Glutamatergic neuron (in vitro differentiated cells): ENCODE measurements at places on chromosomes 16 and 17. TPM values are rescaled to one million over a fixed set of nuclear protein-coding genes. Genes with fewer than 3 reads are reported as not detected.

DNA sequence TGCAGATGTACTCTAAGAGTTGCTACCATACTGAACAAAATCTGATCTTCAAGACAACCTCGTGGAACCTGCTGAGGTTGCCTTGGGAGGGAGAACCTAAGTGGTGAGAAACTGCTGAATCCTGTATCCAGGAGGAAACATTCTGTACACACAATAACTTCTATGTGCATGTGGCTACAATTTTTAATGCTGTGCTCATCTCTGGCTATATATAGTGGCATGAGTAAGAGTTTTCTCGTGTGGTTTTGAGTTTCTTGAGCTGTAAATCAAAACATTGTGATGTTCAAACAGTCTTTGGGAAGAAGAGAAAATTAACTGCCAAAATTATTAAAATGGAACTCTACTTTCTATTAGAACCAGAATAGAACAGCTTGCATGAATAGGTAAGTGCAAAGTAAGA lies 206.8 kb downstream of the CA10 start:
- no peak overlapping the region for H3K27ac ChIP-seq
- H3K36me3 ChIP-seq = no peaks in the 10 kb centered on the region
- peaks cover 2% of the 10 kb centered on the region for H3K27me3 ChIP-seq
- H3K4me3 ChIP-seq = no peak overlapping the region

DNA sequence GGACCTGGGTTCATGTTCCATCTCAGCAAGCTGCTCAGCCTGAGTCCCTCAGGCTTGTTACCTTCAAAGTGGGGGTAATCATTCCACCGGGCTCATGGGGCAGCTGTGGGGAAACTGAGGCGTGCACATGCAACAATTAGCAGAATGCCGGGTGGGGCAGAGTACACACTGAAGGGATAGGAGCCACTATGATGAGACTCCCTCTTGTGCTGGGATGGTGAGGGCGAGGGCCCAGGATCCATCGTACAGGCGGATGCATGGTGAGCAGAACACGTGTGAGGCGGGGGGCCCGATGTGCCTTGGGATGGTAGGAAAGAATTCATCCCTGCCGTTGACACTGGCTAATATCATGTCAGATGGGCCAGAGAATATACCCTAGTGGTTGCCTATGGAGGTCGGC lies 25.5 kb upstream of the MAP3K14 start:
- H3K4me3 ChIP-seq = no peak overlapping the region
- H3K27ac ChIP-seq = no peak overlapping the region
- no peaks in the 10 kb centered on the region for H3K36me3 ChIP-seq
- DNase-seq = no peak

- DNase-seq = no peak
- no peak overlapping the region for H3K27ac ChIP-seq
- H3K4me1 ChIP-seq = no peaks in the 10 kb centered on the region
Observed at GRCh38 chr16:75584108-75584507, 17.9 kb downstream of the GABARAPL2 start.

DNA sequence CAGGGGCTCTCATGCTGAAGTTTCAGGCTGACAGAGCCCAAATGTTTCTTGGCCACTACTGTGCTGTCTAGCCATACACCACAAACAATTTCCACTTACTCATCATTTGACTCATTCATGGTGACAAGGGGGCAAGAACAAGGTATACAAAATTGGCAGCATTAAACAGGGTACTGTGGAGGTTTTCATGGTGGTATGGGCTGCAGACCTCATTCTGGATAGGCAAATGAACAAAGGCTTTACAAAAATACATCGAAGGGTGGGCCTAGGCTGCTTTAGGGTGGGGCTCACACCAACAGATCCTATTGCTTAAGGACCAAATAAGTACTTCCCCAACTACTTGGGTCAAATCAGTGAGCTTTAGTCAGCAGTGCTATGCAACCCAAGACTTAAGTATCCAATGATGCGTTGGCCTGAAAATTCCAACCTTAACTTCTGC lies 53.0 kb downstream of the N4BP1 start:
- no peaks in the 10 kb centered on the region for H3K27me3 ChIP-seq
- H3K27ac ChIP-seq = no peak overlapping the region
- H3K36me3 ChIP-seq = peaks cover 13% of the 10 kb centered on the region
- DNase-seq = no peak

DNA sequence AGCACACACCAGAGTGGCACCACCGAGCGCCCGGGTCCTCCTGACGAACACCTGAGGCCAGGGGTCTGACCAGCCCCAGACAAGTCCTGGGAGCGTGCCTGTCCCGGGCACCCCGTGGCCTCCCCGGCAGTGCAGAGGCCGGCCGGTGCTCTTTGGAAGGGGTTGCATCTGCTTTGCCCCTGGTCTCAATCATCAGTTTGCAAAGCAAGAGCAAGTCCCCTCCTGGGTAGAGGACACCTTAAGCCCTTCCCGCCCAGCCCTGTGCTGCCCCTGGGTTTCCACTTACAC lies 11.6 kb upstream of the CAPN15 start:
- no peaks in the 10 kb centered on the region for H3K36me3 ChIP-seq
- H3K4me3 ChIP-seq = no peak overlapping the region
- peaks cover 3% of the 10 kb centered on the region for H3K27me3 ChIP-seq
- DNase-seq = no peak
- peaks cover 17% of the 10 kb centered on the region for H3K4me1 ChIP-seq

GRCh38 chr17:39666601-39667261 lies 1.5 kb upstream of the PNMT start:
- H3K36me3 ChIP-seq = no peaks in the 10 kb centered on the region
- no peak overlapping the region for H3K27ac ChIP-seq
- H3K27me3 ChIP-seq = peaks cover 8% of the 10 kb centered on the region
- DNase-seq = no peak

DNA sequence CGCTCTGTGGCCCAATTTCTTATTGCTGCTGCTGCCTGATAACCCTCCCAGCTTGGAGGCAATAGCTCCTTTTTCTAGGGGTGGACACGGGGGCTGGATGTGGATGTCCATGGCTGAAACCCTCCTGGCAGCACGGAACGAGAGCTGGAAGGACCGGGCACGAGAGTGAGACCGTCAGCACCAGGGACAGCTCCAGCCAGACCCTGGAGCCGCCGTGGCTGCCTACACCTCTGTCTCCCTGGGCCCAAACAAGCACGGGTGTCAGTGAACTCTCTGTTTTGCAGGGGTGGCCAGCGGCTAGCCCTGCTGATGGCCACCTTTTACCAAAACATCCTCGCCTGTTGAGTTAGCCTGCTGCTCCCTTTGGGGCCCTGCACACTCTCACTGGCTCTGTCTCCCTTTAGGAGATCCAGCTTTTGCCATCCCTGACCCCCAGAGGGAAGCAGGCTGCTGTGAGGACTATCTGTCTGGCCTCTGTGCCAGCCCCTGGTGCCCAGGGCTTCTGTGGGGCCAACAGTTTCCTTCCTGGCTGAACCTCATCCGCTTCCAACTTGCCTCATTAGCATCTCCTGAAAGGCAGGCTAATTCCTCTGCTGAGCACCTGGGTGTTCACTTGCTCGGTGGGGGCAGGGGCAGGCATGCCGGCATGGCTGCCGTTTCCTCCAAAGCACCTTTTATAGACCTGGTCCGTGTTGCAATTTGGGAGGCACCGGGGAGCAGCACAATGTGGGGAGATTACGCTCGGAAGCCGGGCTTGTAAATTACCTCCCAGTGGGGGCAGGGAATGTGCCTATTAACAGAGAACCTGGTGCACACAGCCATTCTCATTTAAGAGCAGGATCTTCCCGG lies 118.1 kb downstream of the ENGASE start:
- peaks cover 15% of the 10 kb centered on the region for H3K27me3 ChIP-seq
- H3K36me3 ChIP-seq = no peaks in the 10 kb centered on the region
- peaks cover 56% of the 10 kb centered on the region for H3K4me1 ChIP-seq
- H3K27ac ChIP-seq = peak overlapping the region; percentile 64

GRCh38 chr17:80878876-80879722 lies 112.5 kb upstream of the CHMP6 start:
- no peaks in the 10 kb centered on the region for H3K36me3 ChIP-seq
- no peak overlapping the region for H3K4me3 ChIP-seq
- peaks cover 2% of the 10 kb centered on the region for H3K4me1 ChIP-seq
- no peak for DNase-seq
- H3K27me3 ChIP-seq = peaks cover 4% of the 10 kb centered on the region
- no peak overlapping the region for H3K27ac ChIP-seq

GRCh38 chr16:57091975-57092785 lies at the start of gene CPNE2:
TSS of gene CPNE2 (plus strand) at chr16:57092583. CDS start at chr16:57110743, 18,160 bp downstream.
- peaks cover 16% of the 10 kb centered on the region for H3K27me3 ChIP-seq
- no peak within 1 kb of the TSS for H3K27ac ChIP-seq
- peak; percentile 63 for DNase-seq
- H3K36me3 ChIP-seq = peaks cover 6% of the 10 kb centered on the region

GRCh38 chr17:14329900-14330491 lies 29.1 kb downstream of the HS3ST3B1 start:
- H3K27ac ChIP-seq = no peak overlapping the region
- peaks cover 3% of the 10 kb centered on the region for H3K27me3 ChIP-seq
- H3K4me1 ChIP-seq = peaks cover 3% of the 10 kb centered on the region

- no peaks in the 10 kb centered on the region for H3K27me3 ChIP-seq
- no peak overlapping the region for H3K4me3 ChIP-seq
- DNase-seq = no peak
- H3K4me1 ChIP-seq = no peaks in the 10 kb centered on the region
- H3K27ac ChIP-seq = no peak overlapping the region
Observed at GRCh38 chr17:11094331-11094730, 146.7 kb upstream of the SHISA6 start.

DNA sequence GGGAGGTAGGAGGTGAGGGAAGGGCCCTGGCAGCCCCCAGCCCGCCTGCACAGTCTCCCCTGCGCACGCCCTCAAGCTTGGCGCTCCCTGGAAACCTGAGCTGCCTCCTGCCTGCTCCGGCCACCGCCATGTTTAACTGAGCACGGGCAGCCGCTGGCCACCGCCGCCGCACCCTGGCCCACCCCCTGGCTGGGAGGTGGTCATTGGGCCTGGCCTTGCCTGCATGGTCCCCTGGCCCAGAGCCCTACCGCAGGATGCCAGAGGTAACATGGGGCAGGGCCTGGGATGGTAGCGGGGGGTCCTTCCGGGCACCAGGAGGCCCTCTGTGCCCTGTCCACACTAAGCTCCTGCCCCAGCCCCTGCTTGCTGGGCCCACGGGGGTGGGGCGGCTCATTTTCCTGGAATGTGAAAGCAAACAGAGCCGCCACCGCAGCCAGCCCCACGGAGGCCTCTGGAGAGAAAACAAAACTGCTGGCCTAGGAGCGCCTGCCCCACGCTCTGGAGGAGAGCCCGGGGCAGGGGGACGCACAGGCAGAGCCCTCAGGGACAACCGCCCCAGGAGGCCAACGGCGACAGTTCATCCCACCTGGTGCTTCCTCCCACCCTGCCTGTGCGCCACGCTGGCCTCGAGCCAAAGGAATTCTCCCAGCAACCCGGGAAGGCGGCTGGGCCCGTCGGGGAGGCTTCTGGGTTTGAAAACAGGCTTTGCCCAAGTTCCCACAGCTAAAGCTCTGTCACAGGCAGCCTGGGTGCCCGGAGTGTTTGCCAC lies 8.9 kb downstream of the NHERF2 start:
- H3K4me1 ChIP-seq = peaks cover 8% of the 10 kb centered on the region
- peaks cover 10% of the 10 kb centered on the region for H3K27me3 ChIP-seq
- DNase-seq = no peak
- H3K4me3 ChIP-seq = no peak overlapping the region
- H3K36me3 ChIP-seq = no peaks in the 10 kb centered on the region
- H3K27ac ChIP-seq = no peak overlapping the region

GRCh38 chr17:80749611-80750010 lies 205.0 kb downstream of the RPTOR start:
- H3K27me3 ChIP-seq = peaks cover 6% of the 10 kb centered on the region
- no peak for DNase-seq
- peaks cover 34% of the 10 kb centered on the region for H3K4me1 ChIP-seq

DNA sequence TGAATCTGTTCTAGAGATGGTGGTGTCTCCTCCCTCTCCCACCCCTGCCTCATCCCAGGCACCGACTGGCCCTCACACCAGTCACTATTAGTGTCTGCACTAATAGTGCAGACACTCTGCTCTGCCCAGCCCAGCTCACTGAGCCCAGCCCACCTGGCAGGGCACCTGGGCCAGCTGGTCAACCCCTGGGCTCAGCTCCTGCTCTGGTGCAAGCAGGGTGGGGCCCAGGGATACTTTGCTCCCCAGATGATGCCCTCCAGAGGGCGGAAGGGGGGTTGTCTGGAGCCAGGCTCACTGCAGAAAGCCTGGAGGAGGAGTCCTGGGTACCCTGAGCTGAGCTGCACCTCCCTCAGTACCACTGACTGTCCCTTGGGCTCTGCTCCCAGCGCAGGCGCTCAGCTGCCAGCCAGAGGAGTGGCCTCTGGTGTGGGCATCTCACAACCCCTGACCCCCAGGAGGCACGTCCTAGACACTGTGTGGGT lies 14.5 kb downstream of the RAB11FIP4 start:
- H3K4me1 ChIP-seq = peaks cover 36% of the 10 kb centered on the region
- no peaks in the 10 kb centered on the region for H3K36me3 ChIP-seq
- H3K27me3 ChIP-seq = peaks cover 9% of the 10 kb centered on the region
- H3K27ac ChIP-seq = no peak overlapping the region
- DNase-seq = no peak

GRCh38 chr17:78647032-78647431 lies 69.8 kb upstream of the DNAH17 start:
- H3K27me3 ChIP-seq = peaks cover 4% of the 10 kb centered on the region
- H3K27ac ChIP-seq = no peak overlapping the region
- no peak for DNase-seq
- H3K36me3 ChIP-seq = no peaks in the 10 kb centered on the region
- H3K4me1 ChIP-seq = no peaks in the 10 kb centered on the region

DNA sequence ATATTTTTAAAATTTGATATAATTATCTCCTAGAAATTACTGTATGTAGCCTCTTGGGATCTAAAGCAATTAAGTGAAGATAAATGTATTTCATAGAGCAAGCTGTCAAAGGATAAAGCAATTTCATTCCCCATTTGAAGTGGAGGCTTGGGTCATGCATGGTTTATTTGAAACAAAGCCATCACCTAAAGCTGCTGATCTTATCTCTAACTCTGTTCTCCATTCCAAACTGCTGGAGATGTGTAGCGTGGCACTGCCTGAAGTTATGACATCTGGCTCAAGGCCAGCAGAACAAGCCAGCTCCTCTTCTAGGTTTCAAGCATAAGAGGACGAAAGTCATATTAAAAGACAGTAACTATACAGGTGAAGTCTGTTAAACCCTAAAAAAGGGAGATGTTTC lies 83.9 kb downstream of the HIC1 start:
- no peak overlapping the region for H3K4me3 ChIP-seq
- DNase-seq = no peak
- peak overlapping the region; percentile 83 for H3K27ac ChIP-seq
- H3K27me3 ChIP-seq = peaks cover 2% of the 10 kb centered on the region
- H3K4me1 ChIP-seq = peaks cover 17% of the 10 kb centered on the region

GRCh38 chr17:35376245-35376644 lies 2.8 kb upstream of the SLFN11 start:
- no peak for DNase-seq
- H3K4me3 ChIP-seq = no peak overlapping the region
- peaks cover 1% of the 10 kb centered on the region for H3K36me3 ChIP-seq
- H3K27ac ChIP-seq = no peak overlapping the region
- no peaks in the 10 kb centered on the region for H3K4me1 ChIP-seq
- H3K27me3 ChIP-seq = peaks cover 20% of the 10 kb centered on the region

GRCh38 chr17:72422505-72423285 lies 301.9 kb downstream of the SOX9 start:
- H3K4me1 ChIP-seq = no peaks in the 10 kb centered on the region
- peaks cover 11% of the 10 kb centered on the region for H3K36me3 ChIP-seq
- H3K4me3 ChIP-seq = no peak overlapping the region
- H3K27me3 ChIP-seq = peaks cover 8% of the 10 kb centered on the region

Gene PPP1R27
- 0.81 TPM for total RNA-seq

Gene STAC2
- total RNA-seq = 1.8 TPM

Gene C17orf100
- total RNA-seq = 4.6 TPM

Gene HSBP1
- 218 TPM for total RNA-seq

Gene GPR179
- 0.07 TPM for total RNA-seq

Gene CLEC19A
- not detected for total RNA-seq

Gene B4GALNT2
- total RNA-seq = 0.98 TPM
